C1 segment of cervical spinal cord (tissue), 14 donors: ENCODE measurements at places on chromosomes 6 and 20.

- DNase-seq = no peak
Observed at GRCh38 chr6:30450909-30451841, 38.1 kb upstream of the HLA-E start.

DNA sequence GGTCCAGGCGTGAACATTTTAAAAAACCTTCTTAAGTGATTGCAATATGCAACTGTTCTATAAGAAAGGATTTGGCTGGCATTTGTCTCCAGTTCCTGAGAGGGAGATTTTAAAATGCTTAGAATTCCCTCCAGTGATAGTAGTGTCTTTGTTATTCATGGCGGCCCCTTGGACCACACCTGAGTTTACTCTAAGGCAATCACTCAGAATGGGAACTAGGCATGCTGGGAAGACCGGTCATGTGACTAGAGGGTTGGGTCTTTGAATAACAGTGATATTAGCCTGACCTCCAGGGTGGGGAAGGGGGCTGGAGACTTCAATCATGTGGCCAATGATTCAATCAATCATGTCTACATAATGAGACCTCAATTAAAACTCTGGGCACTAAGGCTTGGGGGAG lies 50.7 kb upstream of the UTRN start:
- DNase-seq = no peak

- DNase-seq = no peak
Observed at GRCh38 chr6:19719691-19720128, 117.5 kb upstream of the ID4 start.

- no peak for DNase-seq
Observed at GRCh38 chr6:105739764-105740163, 336.9 kb upstream of the PREP start.

GRCh38 chr6:145948328-145948727 lies 15.8 kb downstream of the SHPRH start:
- no peak for DNase-seq

GRCh38 chr20:46017272-46017671 lies 8.6 kb downstream of the MMP9 start:
- DNase-seq = no peak

- no peak for DNase-seq
Observed at GRCh38 chr6:61950811-61951210, 335.2 kb downstream of the KHDRBS2 start.

- no peak for DNase-seq
Observed at GRCh38 chr20:61219021-61219431, 33.0 kb upstream of the CDH4 start.

DNA sequence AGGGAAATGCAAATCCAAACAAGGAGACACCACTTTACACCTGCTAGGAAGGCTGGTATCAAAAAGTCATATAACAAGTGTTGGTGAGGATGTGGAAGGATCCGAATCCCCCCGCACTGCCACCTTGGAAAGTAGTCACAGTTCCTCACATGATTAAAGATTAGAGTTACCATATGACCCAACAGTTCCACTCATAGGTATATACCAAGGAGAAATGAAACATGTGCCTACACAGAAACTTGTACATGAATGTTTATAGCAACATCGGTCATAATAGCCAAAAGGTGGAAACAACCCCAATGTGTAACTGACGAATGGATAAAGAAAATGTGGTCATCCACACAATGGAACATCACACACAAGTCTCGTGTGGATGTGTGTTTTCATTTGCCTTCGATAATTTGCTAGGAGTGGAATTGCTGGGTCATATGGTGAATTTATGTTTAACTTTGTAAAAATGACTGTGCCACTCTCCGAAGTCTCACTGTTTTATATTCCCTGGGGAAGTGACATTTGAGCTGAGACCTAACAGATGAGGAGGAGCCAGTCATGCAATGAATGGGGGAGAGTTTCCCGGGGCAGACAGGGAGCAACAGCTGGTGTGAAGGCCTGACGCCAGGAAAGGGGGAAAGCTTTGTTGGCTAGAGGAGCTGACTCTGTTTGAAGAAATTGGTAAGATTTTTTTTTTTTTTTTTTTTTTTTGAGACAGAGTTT lies 125.9 kb upstream of the MLN start:
- DNase-seq = no peak

DNA sequence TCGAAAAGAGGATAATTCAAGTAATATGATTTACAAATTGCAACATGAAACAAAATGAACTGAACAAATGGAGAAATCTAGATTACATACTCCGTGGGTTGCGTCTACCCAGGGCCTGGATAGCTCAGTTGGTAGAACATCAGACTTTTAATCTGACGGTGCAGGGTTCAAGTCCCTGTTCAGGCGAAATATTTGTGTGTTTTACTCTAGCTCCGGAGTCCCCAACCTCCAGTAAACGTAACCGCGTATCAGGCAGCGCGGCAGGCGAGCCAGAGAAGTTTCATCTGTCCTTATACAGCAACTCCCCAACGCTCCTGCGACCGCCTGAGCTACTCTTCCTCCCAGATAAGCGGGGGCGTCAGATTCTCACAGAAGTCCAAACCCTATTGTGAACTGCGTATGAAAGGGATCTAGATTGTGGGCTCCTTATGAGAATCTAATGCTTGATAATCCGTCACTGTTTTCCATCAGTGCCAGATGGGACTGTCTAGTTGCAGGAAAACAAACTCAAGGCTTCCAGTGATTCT lies 176.1 kb downstream of the TRIM27 start:
- no peak for DNase-seq

- DNase-seq = no peak
Observed at GRCh38 chr6:169579407-169580111, 122.3 kb downstream of the WDR27 start.

DNA sequence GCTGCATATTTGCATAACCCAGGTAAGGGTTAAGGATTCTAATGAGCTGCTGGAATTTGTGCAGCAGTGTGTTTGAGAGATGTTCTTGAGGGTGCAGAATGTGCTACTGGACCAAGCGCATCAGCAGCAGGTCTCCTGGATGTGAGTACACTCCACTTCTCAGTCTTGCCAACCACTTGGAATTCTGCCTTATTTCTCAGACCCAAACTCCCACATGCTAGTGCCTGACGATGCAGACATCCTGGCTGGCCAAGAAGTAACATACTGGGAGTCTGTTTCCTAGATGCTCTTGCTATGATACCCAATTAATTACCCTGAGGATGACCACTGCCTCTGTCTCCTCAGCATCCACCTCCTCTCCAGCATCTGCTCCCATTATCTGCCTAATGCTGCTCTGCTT lies 186.6 kb downstream of the MOXD1 start:
- DNase-seq = no peak

DNA sequence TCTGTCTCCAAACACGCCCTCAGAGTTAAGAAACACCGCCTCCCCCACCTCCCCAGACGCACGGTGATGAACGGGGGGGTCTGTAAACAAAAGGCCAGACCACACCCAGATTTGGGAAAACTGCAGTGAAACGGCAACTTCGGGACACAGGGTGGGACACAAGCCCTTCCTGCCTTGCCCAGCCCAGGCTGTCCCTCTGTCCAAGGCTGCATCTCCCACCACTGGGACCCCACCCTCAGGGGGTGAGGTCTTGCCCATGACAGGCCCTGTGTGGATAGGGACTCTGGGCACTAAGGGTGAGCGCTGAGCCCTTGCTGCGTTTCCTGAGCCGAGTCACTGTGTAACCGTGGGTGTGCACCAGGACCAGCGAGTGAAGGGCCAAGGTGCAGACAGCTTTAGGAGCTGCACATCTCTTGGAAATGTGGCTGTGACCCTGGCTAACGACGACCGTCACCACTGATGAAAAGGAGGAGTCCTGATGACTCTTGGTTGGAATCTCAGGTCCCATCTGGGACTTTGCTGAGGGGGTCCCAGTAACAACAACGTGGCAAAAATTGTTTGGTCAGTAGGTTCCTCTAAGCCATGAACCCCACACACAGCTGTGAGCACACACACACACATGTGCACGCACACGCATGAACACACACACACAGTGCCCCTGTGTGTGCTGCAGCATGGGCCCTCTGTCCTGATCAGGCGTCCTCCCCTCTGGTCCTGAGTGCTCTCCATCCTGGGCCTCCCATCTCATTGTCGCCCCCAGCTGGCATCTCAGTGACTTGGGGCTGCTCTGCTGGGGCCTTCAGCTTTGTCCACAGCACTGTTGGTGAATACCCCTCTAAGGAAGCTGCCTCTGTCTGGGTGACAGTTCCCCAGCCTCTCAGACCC lies 100.6 kb downstream of the RAMACL start:
- DNase-seq = no peak

- no peak for DNase-seq
Observed at GRCh38 chr6:6818078-6818639, 229.6 kb downstream of the LY86 start.

- no peak for DNase-seq
Observed at GRCh38 chr6:5174756-5175549, 85.8 kb downstream of the LYRM4 start.

GRCh38 chr6:161584051-161584450 lies 310.2 kb upstream of the AGPAT4 start:
- no peak for DNase-seq

GRCh38 chr6:43855247-43855646 lies 85.2 kb downstream of the VEGFA start:
- no peak for DNase-seq

- DNase-seq = no peak
Observed at GRCh38 chr6:116948533-116949304, 71.7 kb downstream of the RFX6 start.

DNA sequence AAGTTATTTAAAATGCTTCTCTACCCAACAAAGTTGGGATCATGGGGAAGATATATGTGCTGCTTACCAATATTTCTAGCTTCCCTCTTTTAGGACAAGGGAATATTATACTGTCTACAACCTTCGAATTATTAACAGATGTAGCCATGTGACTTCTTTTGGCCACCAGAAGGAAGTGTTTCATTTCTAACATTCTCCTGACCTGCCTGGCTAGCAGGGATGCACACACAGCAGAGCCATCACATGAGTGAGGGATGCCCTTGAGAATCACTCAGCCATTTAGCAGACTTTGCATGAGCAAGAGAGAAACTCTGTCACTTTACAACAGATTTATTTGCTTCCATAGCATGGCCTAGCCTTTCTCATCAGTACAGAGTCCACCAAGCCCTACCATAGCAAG lies 230.7 kb upstream of the MARCKS start:
- no peak for DNase-seq

- peak; percentile 45 for DNase-seq
Observed at GRCh38 chr6:11532097-11532496, 5.5 kb upstream of the TMEM170B start.

DNA sequence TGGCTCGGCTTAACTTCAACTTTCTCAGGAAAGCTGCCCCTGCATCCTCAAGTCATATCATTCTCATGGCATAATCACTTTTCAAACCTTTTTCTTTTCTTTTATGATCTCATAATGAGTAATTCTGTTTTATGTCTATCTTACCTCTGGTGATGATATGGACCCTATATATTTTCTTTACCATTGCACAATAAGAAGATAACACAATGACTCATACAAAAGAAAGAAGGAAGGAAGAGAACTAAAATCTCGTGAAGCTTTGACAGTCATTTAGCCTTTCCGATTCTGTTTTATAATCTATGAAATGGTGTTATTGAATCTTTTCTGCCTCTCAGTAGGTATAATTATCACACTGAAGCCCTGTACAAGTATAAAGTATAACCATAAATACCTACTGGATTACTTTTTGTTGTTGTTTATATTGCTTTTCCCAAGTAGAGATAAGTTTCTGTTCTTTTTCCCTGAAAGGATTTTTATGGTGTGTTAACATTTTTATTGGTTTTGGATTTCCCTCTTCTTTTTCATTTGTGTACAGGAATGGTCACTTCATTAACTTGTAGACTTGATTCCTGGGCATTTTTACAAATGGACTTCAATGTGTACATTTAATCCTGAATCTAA lies 300.9 kb downstream of the LAMA2 start:
- DNase-seq = no peak

GRCh38 chr6:50655848-50656453 lies 57.4 kb upstream of the TFAP2D start:
- DNase-seq = no peak

GRCh38 chr6:139881728-139882211 lies 507.3 kb upstream of the CITED2 start:
- no peak for DNase-seq

DNA sequence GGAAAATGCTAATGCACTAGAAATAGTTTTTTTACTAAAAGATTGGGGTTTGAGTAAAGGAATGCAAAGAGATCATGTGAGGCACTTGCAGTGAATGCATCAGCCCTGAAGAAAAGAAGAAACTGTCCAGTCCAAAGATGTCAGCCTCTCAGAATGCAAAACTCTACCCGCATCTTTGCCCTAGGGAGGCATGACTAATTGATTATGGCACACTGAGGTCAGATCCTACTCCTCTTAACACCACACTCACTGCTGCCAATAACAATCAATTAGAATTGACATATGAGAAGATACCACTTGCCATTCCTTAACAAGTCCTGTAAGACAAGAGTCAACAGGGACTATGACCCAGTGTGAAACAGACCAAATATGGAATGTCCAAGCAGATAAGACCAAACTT lies 262.3 kb upstream of the PLN start:
- DNase-seq = no peak

DNA sequence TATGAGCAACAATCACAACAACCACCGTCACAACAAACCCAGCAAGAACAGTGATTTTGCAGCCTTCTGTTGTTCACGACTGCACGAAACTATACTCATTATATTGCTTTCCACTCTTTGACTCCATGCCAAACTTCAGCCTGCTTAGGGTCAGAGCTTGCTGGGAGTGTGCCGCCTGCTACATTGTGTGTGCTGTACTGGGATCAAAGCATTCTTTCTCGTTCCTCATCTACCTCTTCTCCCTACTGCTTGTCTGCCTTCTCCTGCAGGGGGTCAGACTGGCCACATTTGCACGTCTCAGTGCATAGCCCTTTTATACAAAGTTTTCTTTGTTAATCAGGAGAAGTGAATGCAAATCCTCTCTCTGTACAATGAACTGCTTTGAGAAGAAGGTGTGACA lies 401.6 kb upstream of the CITED2 start:
- no peak for DNase-seq

DNA sequence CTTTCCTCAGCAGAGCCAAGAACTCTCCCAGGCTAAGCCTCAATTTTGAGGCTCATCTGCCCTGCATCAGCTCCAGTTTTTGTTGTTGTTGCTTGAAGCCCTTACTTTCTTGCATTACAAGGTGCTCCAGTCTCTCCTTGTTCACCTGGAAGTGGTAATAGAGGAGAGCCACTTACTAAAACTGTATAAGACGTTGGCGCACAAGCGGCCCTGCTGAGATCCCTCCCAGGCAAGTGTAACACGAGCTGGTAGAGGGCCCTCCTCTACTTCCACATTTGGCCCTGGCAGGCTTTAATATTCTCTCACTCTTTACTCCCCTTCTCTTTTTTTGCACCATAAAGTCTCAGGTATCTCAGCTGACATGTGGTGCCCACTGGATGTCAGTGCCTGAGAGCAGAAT lies 19.5 kb downstream of the GCM2 start:
- no peak for DNase-seq
